ENCODE measurements at places on chromosomes 3 and 15.
A peak's percentile ranks its signal among the peaks of the same experiment; 100 is the strongest.

DNA sequence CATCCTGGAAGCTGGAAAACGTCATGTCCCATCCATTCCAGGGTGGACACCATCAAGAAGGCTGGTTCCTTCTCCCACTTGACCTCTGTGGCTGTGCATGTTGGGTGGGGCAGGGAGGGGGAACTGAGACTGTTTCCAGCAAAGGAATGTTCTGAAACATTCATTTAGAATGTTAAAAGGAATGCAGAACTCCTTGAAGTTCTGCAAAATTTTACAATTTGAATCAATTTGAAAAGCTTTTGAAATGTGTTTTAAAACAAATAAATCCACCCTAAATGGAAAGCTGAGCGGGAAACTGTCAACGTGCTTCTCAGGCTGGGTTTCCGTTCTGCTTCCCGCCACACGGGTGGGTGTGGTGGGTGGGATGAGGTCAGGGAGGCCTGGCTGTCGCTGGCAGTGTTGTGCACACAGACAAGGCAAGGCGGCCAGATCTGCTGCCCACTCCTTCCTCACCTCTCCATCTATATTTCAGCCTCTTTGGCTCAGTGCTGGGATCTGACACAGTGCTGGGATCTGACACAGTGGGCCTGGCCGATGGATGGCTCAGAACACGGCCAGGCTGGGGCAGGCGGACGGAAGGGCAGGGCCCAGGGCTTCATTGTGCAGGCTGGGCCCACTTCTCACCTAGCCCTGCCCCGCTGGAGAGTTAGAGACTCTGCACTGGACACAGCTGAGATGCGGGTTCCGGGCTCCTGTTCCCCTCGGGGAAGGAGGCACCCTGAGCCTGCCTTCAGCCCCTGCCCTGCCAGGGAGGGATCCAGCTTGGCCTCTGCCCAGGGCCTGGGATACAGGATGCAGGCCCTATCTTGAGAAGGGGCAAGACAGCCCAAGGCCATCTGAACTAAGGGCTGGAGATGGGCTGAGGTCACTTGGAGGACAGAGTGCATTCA lies 110.4 kb downstream of the TMEM266 start:
- DNase-seq, result no peak

- no peak for DNase-seq
These were observed 94.1 kb upstream of the STRIT1 start for GRCh38 chr3:155387571-155387970.

DNA sequence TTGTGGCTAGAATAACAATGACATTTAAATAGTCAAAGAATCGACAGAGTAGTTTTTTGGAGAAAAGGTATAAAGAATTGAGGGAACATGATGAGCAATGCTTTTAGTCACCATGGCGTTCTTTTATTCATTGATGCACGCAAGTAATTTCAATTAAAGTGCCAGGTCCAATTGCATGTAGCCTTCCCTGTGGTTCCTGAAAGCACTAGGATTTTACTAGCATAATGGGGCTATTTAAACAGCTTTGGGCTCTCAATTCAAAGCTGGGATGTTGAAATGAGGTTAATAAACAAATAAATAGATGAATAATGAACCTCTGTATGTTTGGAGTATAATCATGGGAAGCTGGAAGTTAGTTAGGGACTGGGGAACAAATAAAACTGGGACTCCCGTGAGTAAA lies 121.2 kb upstream of the GAP43 start:
- no peak for DNase-seq

- DNase-seq, result peak; percentile 37
These were observed 40.7 kb downstream of the LDHAL6B start for GRCh38 chr15:59247364-59247763.

- no peak for DNase-seq
These were observed 31.8 kb downstream of the IRAK2 start for GRCh38 chr3:10196389-10197052.

- DNase-seq, result no peak
These were observed 268.1 kb upstream of the UBE2E2 start for GRCh38 chr3:22935040-22935439.

- no peak for DNase-seq
These were observed 769.5 kb upstream of the DPPA4 start for GRCh38 chr3:110106805-110107204.
